ENCODE measurements at places on chromosomes 12 and 14. TPM values are rescaled to one million over a fixed set of nuclear protein-coding genes. Genes with fewer than 3 reads are reported as not detected.

DNA sequence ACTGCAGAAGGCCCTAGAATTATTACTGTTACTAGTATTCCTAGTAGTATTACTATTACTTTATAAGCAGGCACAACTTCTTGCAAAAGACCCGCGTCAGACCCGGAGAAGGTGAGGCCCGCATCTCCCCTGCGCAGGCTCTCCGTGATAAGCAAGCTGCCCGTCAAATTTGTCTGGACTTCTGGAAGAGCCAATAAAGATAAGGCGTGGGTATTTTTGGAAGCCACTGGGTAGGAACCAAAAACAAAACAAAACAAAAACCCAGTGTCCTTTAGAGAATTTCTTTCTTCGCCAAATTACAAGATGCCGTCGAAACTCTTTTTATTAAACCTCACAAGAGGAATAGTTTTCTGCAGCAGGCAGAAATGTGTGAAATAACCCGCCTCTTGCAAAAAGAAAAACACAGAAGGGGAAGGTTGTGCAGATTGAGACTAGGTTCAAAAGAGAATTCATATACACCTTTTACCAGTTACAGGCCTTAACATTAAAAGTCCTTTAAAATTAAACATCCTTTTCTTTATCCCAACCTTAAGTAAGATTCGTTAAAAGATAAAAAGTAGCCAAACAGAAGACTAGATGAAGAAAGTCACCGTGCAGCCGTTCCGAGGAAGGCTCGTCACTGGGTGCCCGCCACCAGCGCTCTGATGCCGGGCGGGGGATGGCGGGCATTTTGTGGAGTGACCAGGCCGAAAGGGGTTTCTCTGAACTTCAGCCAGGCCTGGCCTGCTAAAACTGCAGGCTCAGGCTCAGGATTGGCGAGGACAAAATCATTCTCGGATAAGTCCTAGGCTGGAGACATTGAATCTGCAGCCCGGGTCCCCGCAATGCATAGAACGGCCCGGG is 1.6 kb downstream of the TBX5 start:
- H3K4me3 ChIP-seq: no peak overlapping the region
- no peaks in the 10 kb centered on the region for H3K36me3 ChIP-seq

DNA sequence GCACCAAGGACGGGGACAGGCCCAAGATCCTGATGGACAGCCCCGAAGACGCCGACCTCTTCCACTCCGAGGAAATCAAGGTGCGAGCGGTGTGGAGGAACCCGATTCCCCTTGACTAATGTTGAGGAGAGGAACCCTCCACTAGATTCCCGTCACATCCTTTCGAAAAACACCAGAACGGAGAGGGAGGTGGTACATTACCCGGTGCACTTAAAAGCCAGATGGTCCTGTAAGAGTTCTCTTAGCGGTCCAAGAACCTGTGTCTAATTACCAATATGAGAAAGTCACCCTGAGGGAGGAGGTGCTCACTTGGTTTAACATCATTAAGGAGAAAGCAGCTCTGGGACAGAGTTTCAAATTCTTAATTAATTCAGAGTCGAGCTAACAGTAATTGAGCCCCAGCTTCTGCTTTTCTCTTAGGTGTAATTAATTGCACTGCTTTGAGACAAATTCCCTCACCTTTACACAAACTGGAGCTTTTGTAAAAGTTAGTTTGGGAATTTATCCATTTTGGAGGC is 450 bp downstream of the PRKAB1 start:
- no peak for DNase-seq
- peak overlapping the region; percentile 96 for H3K27ac ChIP-seq
- peaks cover 23% of the 10 kb centered on the region for H3K36me3 ChIP-seq
- H3K4me3 ChIP-seq: peak overlapping the region; percentile 82
- no peaks in the 10 kb centered on the region for H3K4me1 ChIP-seq
- H3K27me3 ChIP-seq: no peaks in the 10 kb centered on the region

- no peak overlapping the region for H3K4me3 ChIP-seq
- no peak overlapping the region for H3K27ac ChIP-seq
- peaks cover 27% of the 10 kb centered on the region for H3K4me1 ChIP-seq
- H3K27me3 ChIP-seq: no peaks in the 10 kb centered on the region
- peaks cover 9% of the 10 kb centered on the region for H3K36me3 ChIP-seq
Observed at GRCh38 chr12:69484428-69484827, 14.2 kb downstream of the FRS2 start.

DNA sequence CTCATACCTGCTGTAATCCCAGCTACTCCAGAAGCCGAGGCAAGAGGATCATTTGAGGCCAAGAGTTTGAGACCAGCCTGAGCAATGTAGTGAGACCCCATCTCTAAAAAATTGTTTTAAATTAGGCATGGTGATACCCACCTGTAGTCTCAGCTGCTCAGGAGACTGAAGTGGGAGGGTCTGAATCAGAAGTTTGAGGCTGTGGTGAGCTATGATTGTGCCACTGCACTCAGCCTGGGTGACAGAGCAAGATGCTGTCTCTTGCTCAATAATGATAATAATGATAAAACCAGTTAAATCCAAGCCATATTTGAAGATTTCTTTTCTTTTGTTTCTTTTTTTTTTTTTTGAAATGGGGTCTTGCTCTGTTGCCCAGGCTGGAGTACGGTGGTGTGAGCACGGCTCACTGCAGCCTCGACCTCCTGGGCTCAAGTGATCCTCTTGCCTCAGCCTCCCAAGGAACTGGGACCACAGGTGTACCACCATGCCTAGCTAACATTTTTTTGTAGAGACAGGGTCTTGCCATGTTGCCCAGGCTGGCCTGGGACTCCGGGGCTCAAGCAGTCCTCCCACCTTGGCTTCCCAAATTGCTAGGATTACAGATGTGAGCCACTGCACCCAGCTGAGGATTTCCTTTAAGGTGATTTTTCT is 12.8 kb downstream of the PSMA6 start:
- H3K4me1 ChIP-seq: peaks cover 48% of the 10 kb centered on the region
- no peaks in the 10 kb centered on the region for H3K27me3 ChIP-seq

DNA sequence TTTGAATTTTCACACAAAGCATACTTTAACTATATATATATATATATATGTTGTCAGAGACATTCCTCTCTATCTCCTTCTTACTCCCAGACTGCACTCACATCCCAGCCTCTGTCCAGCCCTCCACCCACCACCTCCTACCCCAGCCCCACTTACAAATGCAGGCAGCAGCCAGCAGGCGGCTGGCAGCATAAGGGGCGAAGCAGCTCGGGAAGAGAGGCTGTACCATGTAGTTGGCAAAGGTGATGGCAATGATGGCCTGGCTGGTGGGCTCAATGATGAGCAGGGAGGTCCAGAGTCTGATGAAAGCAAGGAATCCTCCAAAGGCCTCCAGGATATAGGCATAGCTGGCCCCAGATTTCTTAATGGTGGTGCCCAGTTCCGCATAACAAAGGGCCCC is 2.5 kb downstream of the SLC7A7 start:
- DNase-seq: no peak
- H3K27me3 ChIP-seq: no peaks in the 10 kb centered on the region
- no peak overlapping the region for H3K27ac ChIP-seq

- peak overlapping the region; percentile 83 for H3K4me3 ChIP-seq
- no peak for DNase-seq
- H3K27ac ChIP-seq: peak overlapping the region; percentile 94
- peaks cover 37% of the 10 kb centered on the region for H3K4me1 ChIP-seq
- peaks cover 4% of the 10 kb centered on the region for H3K36me3 ChIP-seq
- H3K27me3 ChIP-seq: no peaks in the 10 kb centered on the region
Observed at GRCh38 chr12:57112492-57113294, 1.5 kb upstream of the STAT6 start.

DNA sequence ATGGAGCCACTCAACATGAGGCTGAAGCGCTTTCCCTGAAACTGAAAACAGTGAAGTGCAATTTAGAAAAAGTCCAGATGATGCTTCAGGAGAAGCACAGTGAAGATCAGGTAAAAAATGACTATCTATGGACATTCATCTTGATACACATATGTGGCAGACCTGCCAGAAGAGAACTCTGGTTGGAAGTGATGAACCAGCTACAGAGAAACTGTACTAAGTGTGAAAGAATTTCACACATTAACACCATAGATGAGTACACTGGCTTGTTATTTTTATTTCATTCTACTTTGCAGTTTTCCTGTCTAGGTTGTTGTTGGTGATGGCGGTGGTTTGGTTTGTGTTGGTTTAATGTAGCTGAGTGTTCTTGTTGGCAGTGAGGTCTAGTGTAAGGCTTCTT is 174.7 kb downstream of the ESR2 start:
- H3K27me3 ChIP-seq: no peaks in the 10 kb centered on the region
- H3K36me3 ChIP-seq: peaks cover 43% of the 10 kb centered on the region
- no peaks in the 10 kb centered on the region for H3K4me1 ChIP-seq
- DNase-seq: no peak
- H3K4me3 ChIP-seq: no peak overlapping the region

- no peaks in the 10 kb centered on the region for H3K4me1 ChIP-seq
- H3K4me3 ChIP-seq: no peak overlapping the region
- no peaks in the 10 kb centered on the region for H3K36me3 ChIP-seq
- no peak for DNase-seq
- no peak overlapping the region for H3K27ac ChIP-seq
- H3K27me3 ChIP-seq: no peaks in the 10 kb centered on the region
Observed at GRCh38 chr14:58088961-58089360, 63.1 kb downstream of the ARMH4 start.

- no peaks in the 10 kb centered on the region for H3K27me3 ChIP-seq
- H3K36me3 ChIP-seq: peaks cover 5% of the 10 kb centered on the region
- no peak overlapping the region for H3K27ac ChIP-seq
Observed at GRCh38 chr14:69204753-69205152, 13.5 kb downstream of the EXD2 start.

DNA sequence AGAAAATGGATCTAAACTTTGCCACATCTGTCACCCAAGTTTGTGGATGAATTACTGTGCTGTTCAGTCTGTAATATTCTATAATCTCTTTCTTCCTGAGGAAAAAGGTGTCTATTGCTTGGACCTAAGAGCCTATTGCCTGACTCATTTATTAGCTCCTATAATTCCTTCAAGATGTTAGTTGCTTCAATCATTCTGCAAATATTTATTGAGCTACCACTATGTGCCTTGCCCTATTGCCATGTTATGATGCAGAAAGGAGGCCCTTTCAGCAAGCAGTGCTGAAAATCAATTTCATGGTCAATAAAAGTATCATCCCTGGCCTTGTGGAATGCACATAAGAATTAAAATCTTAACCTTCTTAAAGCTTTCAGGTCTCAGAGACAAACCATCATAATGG is 113.6 kb downstream of the CCER1 start:
- no peaks in the 10 kb centered on the region for H3K4me1 ChIP-seq
- H3K27ac ChIP-seq: no peak overlapping the region
- no peak for DNase-seq
- H3K36me3 ChIP-seq: no peaks in the 10 kb centered on the region
- H3K27me3 ChIP-seq: no peaks in the 10 kb centered on the region

- H3K4me3 ChIP-seq: no peak overlapping the region
- H3K27me3 ChIP-seq: no peaks in the 10 kb centered on the region
- DNase-seq: no peak
- no peaks in the 10 kb centered on the region for H3K36me3 ChIP-seq
- no peak overlapping the region for H3K27ac ChIP-seq
Observed at GRCh38 chr12:9843407-9843806, 16.1 kb downstream of the KLRF1 start.

GRCh38 chr12:45415393-45415817 is 199.5 kb downstream of the ANO6 start:
- peak; percentile 64 for DNase-seq
- H3K27me3 ChIP-seq: no peaks in the 10 kb centered on the region
- H3K36me3 ChIP-seq: peaks cover 1% of the 10 kb centered on the region
- H3K4me3 ChIP-seq: no peak overlapping the region
- H3K4me1 ChIP-seq: no peaks in the 10 kb centered on the region

GRCh38 chr12:127411166-127411915 is 855.6 kb upstream of the TMEM132C start:
- H3K27me3 ChIP-seq: no peaks in the 10 kb centered on the region
- DNase-seq: no peak
- no peaks in the 10 kb centered on the region for H3K36me3 ChIP-seq
- no peaks in the 10 kb centered on the region for H3K4me1 ChIP-seq

- no peaks in the 10 kb centered on the region for H3K27me3 ChIP-seq
- peaks cover 38% of the 10 kb centered on the region for H3K4me1 ChIP-seq
- H3K36me3 ChIP-seq: no peaks in the 10 kb centered on the region
- DNase-seq: no peak
Observed at GRCh38 chr12:69502345-69503081, 32.3 kb downstream of the FRS2 start.

DNA sequence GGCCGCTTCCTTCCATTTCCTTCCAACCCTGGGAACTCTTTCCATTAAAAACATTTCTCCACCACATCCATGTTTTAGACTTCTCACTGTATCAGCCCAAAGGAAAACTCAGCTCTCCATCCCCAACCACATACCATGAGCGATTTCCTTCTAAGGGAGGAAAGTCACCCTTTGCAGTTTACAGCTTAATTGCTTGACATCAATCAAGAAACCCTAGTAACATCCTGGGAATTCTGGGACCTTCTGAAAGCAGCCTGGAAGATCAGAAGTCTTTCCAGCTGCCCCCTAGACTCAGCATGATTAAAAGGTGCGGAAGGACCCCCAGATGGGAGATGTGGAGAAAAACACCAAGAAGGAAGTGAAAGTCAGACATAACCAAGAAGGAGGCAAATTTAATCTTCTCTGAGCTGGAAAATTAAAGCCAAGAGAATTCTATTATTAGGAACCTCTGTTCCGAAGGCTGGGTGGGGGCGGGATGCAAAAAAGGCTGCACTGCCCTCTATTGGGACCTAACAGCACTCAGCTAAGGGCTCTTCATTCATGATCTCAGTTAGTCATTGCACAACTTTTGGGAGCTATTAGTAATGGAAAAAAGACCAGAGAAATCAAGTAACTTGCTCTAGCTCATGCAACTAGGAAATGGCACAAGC is 73.3 kb upstream of the PLXNC1 start:
- H3K27ac ChIP-seq: peak overlapping the region; percentile 64
- H3K27me3 ChIP-seq: no peaks in the 10 kb centered on the region
- peak; percentile 90 for DNase-seq

Gene INHBC
- not detected for total RNA-seq

Gene OASL
- under 0.01 TPM for total RNA-seq

Gene OAS3
- total RNA-seq: 8.9 TPM

Gene ZNF605
- total RNA-seq: 7.1 TPM

Gene OR11H12
- total RNA-seq: not detected

Gene WIF1
- total RNA-seq: not detected

Gene LRCOL1
- not detected for total RNA-seq

Gene TAS2R9
- total RNA-seq: not detected

Gene NOXRED1
- 4.7 TPM for total RNA-seq

Gene PLEKHG3
- 67.9 TPM for total RNA-seq

Gene RD3L
- total RNA-seq: not detected

Gene PCED1B
- 5.7 TPM for total RNA-seq

Gene KRT3
- not detected for total RNA-seq

Gene PAH
- total RNA-seq: 0.55 TPM

Gene BICDL1
- total RNA-seq: 0.54 TPM

Gene PLCZ1
- total RNA-seq: not detected

Gene LUM
- 85.2 TPM for total RNA-seq

Gene FGD6
- total RNA-seq: 56.6 TPM
